ENCODE measurements at places on chromosomes 11 and 22. TPM values are rescaled to one million over a fixed set of nuclear protein-coding genes. Genes with fewer than 3 reads are reported as not detected.
A peak's percentile ranks its signal among the peaks of the same experiment; 100 is the strongest.

DNA sequence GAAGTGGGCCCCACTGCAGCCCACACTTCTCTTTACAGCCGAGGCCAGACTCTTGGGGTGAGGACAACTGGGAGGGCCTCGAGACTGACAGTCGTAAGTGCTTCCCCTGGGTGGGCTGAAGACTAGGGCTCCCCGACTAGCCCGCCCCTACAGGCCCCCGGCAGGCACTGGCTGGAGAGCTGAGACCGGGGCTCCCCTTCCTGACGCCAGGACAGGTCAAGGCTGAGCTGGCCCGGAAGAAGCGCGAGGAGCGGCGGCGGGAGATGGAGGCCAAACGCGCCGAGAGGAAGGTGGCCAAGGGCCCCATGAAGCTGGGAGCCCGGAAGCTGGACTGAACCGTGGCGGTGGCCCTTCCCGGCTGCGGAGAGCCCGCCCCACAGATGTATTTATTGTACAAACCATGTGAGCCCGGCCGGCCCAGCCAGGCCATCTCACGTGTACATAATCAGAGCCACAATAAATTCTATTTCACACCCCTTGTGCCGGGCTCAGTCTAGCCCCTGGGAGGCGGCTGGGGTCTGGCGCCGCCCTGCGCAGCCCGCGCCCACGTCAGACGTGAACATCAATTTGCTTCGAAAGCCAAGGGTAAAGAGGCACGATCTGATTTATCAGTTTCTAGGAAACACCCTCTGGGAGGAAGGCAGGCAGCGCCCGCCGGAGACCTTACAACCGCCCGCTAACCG, 13.5 kb downstream of the SCYL1 start:
- H3K27ac ChIP-seq, result no peak overlapping the region
- no peaks in the 10 kb centered on the region for H3K36me3 ChIP-seq
- peaks cover 21% of the 10 kb centered on the region for H3K4me1 ChIP-seq
- H3K4me3 ChIP-seq, result peak overlapping the region; percentile 39

DNA sequence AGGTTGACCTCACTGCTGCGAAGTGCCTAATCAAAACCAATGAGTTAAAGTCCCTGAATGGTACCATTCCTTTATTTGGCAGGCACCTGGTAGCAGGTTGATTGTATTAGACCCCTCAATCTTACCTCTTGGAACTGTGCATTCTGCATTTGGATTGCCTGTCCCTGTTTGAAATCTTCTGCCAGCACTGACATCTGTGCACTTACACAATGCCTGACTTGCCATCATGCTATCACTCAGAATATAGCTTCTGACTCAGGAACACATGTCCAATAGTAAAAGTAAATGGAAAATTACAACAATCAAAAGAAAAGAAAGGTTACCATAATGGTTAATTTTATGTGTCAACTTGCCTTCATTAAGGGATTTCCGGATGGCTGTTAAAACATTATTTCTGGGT, 366.0 kb upstream of the PDGFD start:
- H3K36me3 ChIP-seq, result no peaks in the 10 kb centered on the region
- H3K27ac ChIP-seq, result no peak overlapping the region
- no peak overlapping the region for H3K4me3 ChIP-seq
- peaks cover 4% of the 10 kb centered on the region for H3K27me3 ChIP-seq
- DNase-seq, result no peak
- H3K4me1 ChIP-seq, result no peaks in the 10 kb centered on the region

DNA sequence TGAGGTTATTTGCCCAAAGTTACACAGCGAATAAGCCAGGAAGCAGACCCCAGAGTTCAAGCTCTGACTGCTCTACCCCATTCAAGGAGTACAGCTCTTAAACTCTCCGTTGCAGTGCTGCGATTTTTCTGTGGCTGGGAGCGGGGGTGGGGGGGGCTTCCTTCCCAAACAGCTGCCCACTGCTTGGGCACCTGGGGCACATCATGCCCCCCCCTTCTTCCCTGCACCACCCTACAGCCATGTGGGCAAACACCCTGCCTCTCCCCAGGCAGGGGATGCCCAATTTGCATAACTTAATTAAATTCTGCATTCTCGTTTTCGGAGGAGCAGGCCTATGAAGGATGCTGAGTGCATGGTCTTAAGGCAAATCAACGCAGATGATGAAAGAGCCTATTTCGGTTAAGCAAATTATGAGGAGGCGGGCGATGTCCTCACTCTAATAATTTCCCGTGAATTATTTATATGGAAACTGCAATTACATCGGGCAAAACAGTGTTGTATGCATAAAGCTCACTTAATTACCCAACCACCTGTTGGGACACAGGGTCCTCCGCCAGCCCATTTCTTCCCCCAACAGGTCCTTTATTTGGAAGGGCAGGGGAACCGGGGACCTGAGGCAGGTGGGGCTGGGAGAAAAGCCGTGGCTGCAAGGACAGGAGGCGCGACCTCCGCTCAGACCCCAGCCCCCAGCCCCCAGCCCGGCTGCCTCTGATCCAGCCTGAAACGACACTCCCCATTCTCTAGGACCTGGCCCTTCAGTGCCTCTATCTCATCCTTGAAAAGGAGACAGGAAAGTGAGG, 610.5 kb downstream of the BUD13 start:
- no peaks in the 10 kb centered on the region for H3K4me1 ChIP-seq
- no peaks in the 10 kb centered on the region for H3K36me3 ChIP-seq
- H3K27ac ChIP-seq, result no peak overlapping the region
- peaks cover 11% of the 10 kb centered on the region for H3K27me3 ChIP-seq
- no peak for DNase-seq

DNA sequence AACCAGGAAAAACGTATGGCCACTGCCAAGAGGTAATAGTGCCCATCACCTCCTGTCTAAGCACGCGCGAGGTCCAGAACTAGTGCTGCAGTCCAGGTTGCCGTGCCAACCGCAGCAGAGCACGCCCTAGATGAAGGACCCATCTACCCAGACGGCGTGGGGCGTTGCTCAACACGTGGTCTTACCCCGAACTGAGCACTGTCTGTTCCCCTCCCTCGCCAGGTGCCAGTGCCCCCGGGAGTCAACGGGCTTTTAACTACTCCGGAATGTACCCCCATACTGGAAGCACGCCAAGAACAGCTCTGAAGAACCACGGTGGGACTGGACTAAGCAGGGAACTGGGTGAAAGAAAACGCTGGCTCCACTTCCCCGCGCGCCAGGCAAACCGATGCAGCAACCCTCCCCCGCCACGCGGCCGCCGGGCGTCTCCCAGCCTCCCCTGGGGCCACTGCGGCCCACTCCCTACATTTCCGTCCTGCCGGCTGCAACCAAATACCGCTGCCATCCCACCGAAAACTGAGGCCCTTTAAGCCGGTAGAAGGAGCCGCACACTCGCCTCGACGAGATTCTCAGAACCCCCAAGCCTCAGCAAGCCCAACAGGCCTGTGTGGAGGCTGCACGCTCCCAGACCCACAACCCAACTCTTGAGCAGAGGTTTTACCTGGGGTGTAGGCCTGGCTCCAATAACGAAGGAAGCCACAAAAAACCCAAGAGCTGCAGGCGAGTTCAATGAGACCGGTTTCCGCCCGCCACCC, at the start of gene HSPA8:
Gene HSPA8, minus strand, starts transcription at position 734 of the 755 bp plus-strand sequence. CDS start 812 bp downstream, outside the sequence.
- peaks cover 35% of the 10 kb centered on the region for H3K36me3 ChIP-seq
- DNase-seq, result peak; percentile 54
- H3K4me1 ChIP-seq, result peaks cover 81% of the 10 kb centered on the region

GRCh38 chr22:27252282-27253049, 549.1 kb downstream of the MN1 start:
- H3K4me3 ChIP-seq, result no peak overlapping the region
- H3K27me3 ChIP-seq, result peaks cover 9% of the 10 kb centered on the region
- H3K36me3 ChIP-seq, result peaks cover 13% of the 10 kb centered on the region
- no peak overlapping the region for H3K27ac ChIP-seq
- no peak for DNase-seq

- H3K27ac ChIP-seq, result no peak overlapping the region
- H3K4me3 ChIP-seq, result no peak overlapping the region
- H3K27me3 ChIP-seq, result no peaks in the 10 kb centered on the region
- no peak for DNase-seq
Observed at GRCh38 chr11:99419991-99420390, 399.2 kb downstream of the CNTN5 start.

- H3K27me3 ChIP-seq, result peaks cover 21% of the 10 kb centered on the region
- DNase-seq, result no peak
- no peaks in the 10 kb centered on the region for H3K36me3 ChIP-seq
- H3K4me3 ChIP-seq, result no peak overlapping the region
- peaks cover 42% of the 10 kb centered on the region for H3K4me1 ChIP-seq
- no peak overlapping the region for H3K27ac ChIP-seq
Observed at GRCh38 chr11:45094958-45095690, 51.3 kb upstream of the PRDM11 start.

DNA sequence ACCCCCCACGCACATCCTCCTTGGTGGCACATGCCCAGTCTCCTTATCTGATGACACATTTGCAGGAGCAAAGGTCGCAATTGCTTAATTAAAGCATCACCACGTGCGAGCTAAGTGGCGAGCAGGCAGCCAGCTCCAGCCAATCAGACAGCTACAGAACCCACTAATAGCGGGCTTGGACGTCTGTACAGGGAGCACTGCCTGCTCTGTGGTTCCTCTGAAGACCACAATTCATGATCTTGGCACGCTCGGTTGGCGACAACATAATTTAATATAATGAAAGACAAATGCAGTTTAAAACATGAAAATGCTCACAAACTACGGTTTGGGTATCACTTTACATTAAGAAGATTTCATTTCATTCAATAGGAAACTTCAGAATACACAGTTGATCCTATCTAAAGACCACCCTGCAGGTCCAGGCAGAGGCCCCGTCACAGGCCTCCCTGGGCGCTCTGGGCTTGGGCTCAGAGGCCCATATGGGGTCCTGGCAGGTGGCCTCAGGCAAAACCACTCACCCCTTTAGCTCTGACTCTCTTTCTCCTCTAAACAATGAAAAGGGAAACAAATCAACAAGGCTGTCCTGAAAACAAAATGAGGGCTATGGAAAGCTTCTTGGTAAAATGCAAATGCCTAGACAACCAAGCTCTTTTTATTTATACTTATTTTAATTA, 10.4 kb downstream of the PACSIN2 start:
- H3K27me3 ChIP-seq, result no peaks in the 10 kb centered on the region
- no peaks in the 10 kb centered on the region for H3K36me3 ChIP-seq
- peaks cover 85% of the 10 kb centered on the region for H3K4me1 ChIP-seq
- H3K27ac ChIP-seq, result peak overlapping the region; percentile 76
- H3K4me3 ChIP-seq, result no peak overlapping the region

DNA sequence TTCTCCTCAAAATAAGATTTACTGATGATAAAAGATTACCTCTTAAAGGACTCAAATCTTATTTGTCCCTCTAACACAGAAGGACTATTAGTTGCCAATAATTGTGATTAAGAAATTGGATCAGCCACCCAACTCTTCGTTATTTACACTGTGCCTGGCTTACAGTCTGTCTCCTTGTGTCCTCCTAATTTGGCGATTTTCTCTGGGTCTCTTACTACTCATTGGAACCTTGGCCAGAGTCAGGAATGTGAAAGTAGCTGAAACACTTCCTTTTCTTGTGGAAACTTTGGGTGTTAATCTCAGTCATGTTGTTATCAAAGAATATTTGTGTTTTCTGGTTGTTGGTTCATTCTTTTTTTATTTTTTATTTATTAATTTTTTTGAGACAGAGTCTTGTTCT, 83.2 kb downstream of the TEAD1 start:
- no peak for DNase-seq
- no peaks in the 10 kb centered on the region for H3K36me3 ChIP-seq
- no peaks in the 10 kb centered on the region for H3K27me3 ChIP-seq
- H3K4me3 ChIP-seq, result no peak overlapping the region

The APOA4 gene
- polyA plus RNA-seq, result not detected

DNA sequence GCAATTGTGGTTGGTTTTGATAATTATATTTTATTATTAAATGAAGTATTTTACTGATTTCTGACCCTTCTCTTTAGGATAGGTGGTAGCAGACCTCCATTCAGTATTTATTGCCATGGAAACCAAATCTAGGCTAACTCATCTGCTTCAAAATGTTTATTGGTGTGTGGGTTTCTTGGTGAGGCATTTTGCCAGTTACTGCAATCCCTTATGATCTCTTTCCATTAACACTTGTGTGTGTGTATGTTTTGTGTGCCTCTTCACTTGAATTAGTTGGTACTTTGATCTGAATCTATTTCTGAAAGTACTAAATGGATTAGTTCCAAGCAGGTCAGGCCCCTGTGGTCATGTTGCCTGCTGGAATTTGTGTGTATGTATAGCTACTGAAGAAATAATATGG, 184.4 kb upstream of the C11orf87 start:
- no peaks in the 10 kb centered on the region for H3K36me3 ChIP-seq
- no peaks in the 10 kb centered on the region for H3K4me1 ChIP-seq
- no peaks in the 10 kb centered on the region for H3K27me3 ChIP-seq
- no peak overlapping the region for H3K4me3 ChIP-seq
- DNase-seq, result no peak

The SLC2A11 gene
- 13.1 TPM for polyA plus RNA-seq

DNA sequence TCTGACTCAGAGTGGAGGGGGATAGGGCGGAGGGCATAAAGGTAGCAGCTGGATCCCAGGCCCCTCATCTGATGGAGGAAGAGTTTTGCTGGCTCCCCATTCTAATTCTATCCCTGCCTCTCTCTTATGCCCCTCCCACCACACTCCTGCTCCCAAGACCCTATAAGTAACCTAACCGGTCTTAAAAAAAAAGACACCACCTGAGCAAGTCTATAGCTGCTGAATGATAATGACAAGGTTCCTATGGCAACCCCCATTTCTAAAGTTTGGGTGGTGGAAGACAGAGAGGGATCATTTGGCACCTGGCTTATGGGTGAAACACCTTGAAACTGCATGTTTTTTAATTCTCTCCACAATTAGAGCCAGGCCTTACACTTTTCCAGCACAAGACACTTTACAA, 69.6 kb downstream of the LARGE1 start:
- no peak overlapping the region for H3K27ac ChIP-seq
- no peak overlapping the region for H3K4me3 ChIP-seq
- peaks cover 23% of the 10 kb centered on the region for H3K36me3 ChIP-seq
- peaks cover 35% of the 10 kb centered on the region for H3K4me1 ChIP-seq
- no peak for DNase-seq

- H3K27me3 ChIP-seq, result peaks cover 64% of the 10 kb centered on the region
- no peak for DNase-seq
- H3K4me1 ChIP-seq, result no peaks in the 10 kb centered on the region
- H3K4me3 ChIP-seq, result no peak overlapping the region
Observed at GRCh38 chr11:44029977-44030911, 17.5 kb upstream of the ACCSL start.

GRCh38 chr11:119845756-119846155, 116.8 kb upstream of the NECTIN1 start:
- H3K36me3 ChIP-seq, result no peaks in the 10 kb centered on the region
- no peaks in the 10 kb centered on the region for H3K4me1 ChIP-seq
- no peak for DNase-seq
- H3K27ac ChIP-seq, result no peak overlapping the region
- peaks cover 30% of the 10 kb centered on the region for H3K27me3 ChIP-seq

The RFPL3 gene
- polyA plus RNA-seq, result not detected

The UPB1 gene
- 0.20 TPM for polyA plus RNA-seq

The ANGPTL5 gene
- not detected for polyA plus RNA-seq

The LMNTD2 gene
- 2.8 TPM for polyA plus RNA-seq

DNA sequence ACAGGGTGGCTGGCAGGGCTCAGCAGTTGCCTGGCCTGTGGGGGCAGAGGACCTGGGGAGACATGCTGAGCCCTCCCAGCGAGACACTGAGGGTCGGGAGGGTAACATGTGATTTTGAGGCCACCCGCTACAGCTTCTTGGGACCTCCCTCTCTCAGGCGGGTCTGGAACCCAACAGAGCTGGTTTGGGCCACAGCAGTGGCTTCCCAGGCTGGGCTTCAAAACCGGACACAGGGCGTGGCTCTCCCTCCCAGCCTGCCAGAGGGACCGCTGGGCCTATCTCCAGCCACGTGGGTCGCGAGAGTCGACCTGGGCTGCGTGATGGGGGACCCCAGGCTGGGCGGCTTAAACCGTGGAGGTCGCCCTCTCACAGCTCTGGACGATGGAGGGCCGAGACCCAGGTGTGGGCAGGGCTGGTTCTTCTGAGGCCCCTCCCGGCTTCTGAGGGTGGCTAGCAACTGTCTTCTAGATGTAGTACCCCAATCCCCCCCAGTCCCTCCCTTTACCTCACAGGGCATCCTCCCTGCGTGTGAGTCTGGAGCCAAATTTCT, 91.7 kb downstream of the KCNQ1 start:
- peaks cover 43% of the 10 kb centered on the region for H3K27me3 ChIP-seq
- no peaks in the 10 kb centered on the region for H3K36me3 ChIP-seq
